HEK293T (cell line): ENCODE measurements at places on chromosomes 12 and 14.

DNA sequence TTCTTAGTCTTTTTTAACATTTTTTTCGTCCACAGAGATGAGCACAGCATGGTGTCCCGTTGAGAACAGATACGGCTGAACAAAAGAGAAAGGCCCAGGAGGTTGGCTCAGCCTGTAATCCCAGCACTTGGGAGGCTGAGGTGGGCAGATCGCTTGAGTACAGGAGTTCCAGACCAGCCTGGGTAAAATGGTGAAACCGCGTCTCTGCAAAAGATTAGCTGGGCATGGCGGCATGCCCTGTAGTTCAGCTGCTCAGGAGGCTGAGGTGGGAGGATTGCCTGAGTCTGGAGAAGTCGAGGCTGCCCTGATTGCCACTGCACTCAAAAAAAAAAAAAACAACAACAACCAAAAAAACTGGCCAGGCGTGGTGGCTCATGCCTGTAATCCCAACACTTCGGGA, 5.9 kb upstream of the EP400 start:
- DNase-seq: no peak

- DNase-seq: no peak
Observed at GRCh38 chr14:100433428-100433814, 110.3 kb downstream of the SLC25A47 start.

GRCh38 chr12:3042394-3042793, 34.8 kb upstream of the TSPAN9 start:
- DNase-seq: no peak

- no peak for DNase-seq
Observed at GRCh38 chr12:122102331-122102730, 23.8 kb downstream of the MLXIP start.

GRCh38 chr12:61993734-61994345, 266.4 kb upstream of the USP15 start:
- peak; percentile 25 for DNase-seq
